Adrenal gland (tissue), 19 donors: ENCODE measurements at places on chromosomes 13 and 19. TPM values are rescaled to one million over a fixed set of nuclear protein-coding genes. Genes with fewer than 3 reads are reported as not detected.

KCNC3 gene
- total RNA-seq: 2.5 TPM

DNA sequence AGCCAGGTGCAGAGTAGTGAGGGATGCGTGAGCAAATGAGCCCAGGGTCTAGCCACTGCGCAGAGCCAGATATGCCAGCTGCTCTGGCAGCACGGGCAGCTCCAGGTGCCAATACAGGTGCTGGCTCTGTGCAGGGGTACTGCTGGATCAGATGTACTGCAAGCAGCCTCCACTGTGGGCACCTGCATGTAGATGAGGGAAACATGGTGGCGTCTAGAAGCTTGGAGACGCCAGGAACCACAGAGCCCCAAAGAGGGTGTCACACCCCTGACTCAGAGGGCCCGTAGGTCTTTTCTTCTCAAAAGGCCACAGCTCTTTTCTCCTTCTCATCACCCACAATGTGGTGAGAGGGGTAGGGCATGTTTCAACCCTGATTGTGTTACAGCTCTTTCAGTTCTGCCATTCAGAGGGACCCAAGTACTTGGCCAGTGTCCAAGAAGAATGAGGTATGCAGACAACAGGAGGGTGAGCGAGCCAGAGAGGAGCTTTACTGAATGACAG, 244.4 kb upstream of the SLITRK1 start:
- H3K36me3 ChIP-seq: no peaks in the 10 kb centered on the region
- no peaks in the 10 kb centered on the region for H3K4me1 ChIP-seq
- no peaks in the 10 kb centered on the region for H3K27me3 ChIP-seq
- no peak overlapping the region for H3K27ac ChIP-seq

ZNF581 gene
- 29.4 TPM for total RNA-seq

EDDM13 gene
- not detected for total RNA-seq

GRCh38 chr13:80214521-80214991, 126.4 kb downstream of the SPRY2 start:
- H3K4me1 ChIP-seq: no peaks in the 10 kb centered on the region
- no peak for DNase-seq
- no peaks in the 10 kb centered on the region for H3K27me3 ChIP-seq
- H3K4me3 ChIP-seq: no peak overlapping the region

DNA sequence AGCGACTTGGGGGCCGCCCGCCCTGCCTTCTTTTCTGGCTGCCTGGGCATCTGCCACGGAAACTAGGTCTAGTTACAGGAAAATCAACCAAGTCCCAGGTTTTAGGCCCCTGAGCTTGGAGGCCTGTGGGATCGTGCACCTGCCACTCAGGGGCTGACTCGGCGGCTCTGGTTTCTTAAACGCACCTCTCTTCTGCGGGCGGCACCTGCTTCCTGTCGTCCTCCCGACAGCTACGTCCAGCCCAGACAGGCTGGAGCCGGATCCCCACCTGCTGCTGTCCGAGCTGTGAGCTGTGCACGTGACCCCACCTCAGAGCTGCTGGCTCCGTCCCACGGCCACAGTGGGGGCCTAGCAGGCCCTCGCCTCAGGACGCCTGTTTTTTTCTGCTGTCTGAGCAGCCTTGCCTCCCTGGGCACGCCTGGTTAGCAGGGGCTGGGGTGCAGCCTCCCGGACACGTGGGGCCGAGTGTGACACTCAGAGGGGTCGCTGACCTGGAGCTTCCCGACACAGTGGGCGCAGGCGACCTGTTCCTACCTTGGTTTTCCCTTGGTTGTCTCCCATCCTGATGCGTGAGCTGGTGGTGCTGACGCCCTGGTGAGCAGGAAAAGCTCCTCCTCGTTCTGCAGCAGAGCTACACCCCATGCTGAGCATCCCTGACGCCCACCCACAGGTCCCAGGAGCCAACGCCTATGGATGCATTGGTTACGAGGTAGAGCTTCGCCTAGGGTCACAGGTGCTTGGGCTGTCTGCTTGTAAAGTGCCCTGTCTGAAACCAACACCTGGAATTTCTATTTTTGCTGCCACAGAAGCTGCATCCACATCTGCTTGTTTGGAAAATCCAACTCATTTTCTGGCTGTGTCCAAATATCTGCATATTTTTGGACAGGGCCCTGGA, 17.5 kb downstream of the TMEM255B start:
- H3K27me3 ChIP-seq: peaks cover 15% of the 10 kb centered on the region
- no peaks in the 10 kb centered on the region for H3K36me3 ChIP-seq
- no peak for DNase-seq

DNA sequence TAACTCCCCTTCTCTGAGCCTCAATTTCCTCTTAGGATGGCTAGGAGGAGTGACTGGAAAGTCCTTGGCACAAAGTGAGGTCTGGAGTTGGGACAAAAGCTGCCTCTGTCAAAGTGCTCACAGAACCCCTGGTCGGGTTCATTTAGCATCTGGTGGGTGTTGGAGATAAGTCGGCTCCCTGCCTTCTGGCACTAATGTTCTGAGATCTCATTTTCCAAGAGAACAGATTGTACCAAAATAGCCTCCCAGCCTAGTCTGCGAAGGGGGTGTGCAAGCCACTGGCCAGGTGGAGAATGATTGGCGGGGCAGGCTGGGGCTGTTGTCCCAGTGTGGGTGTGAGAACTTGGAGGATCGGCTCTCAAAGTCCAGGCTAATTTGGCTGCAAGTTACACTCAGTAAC, 20.7 kb upstream of the NWD1 start:
- no peak overlapping the region for H3K27ac ChIP-seq
- no peaks in the 10 kb centered on the region for H3K27me3 ChIP-seq
- H3K4me1 ChIP-seq: no peaks in the 10 kb centered on the region
- no peak overlapping the region for H3K4me3 ChIP-seq
- no peaks in the 10 kb centered on the region for H3K36me3 ChIP-seq

GRCh38 chr13:75986818-75987217, 350.7 kb downstream of the LMO7 start:
- DNase-seq: no peak
- no peaks in the 10 kb centered on the region for H3K4me1 ChIP-seq
- H3K36me3 ChIP-seq: no peaks in the 10 kb centered on the region
- H3K27me3 ChIP-seq: no peaks in the 10 kb centered on the region
- H3K4me3 ChIP-seq: no peak overlapping the region

EFNB2 gene
- total RNA-seq: 11.3 TPM

GRCh38 chr13:28319528-28319927, 175.4 kb downstream of the FLT1 start:
- no peak overlapping the region for H3K4me3 ChIP-seq
- DNase-seq: no peak
- no peaks in the 10 kb centered on the region for H3K27me3 ChIP-seq
- no peaks in the 10 kb centered on the region for H3K4me1 ChIP-seq

GRCh38 chr13:48505597-48506091, 27.2 kb downstream of the RCBTB2 start:
- H3K27me3 ChIP-seq: no peaks in the 10 kb centered on the region
- H3K4me3 ChIP-seq: no peak overlapping the region
- no peaks in the 10 kb centered on the region for H3K36me3 ChIP-seq
- H3K4me1 ChIP-seq: no peaks in the 10 kb centered on the region

DNA sequence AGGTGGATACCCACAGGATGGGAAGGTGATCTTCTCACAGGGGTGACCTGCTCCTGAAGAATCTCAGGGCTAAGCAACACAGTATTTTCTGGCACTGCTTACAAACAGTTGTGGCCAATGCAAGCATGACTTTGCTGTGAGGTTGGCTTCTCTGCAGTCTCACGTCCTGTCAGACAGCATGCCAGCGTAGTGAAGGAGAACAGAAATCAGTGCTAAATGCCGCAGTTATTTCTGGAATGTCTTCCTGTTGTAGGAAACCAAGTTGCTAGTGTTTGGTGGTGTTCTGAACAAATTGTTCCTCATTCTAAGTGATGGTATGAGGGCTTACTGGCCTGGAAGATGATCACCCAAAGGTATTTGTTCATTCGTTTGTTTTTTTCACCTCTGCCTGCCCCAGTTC, 320.1 kb downstream of the MTUS2 start:
- no peaks in the 10 kb centered on the region for H3K27me3 ChIP-seq
- no peaks in the 10 kb centered on the region for H3K4me1 ChIP-seq
- no peaks in the 10 kb centered on the region for H3K36me3 ChIP-seq
- no peak overlapping the region for H3K27ac ChIP-seq
- no peak for DNase-seq

DNA sequence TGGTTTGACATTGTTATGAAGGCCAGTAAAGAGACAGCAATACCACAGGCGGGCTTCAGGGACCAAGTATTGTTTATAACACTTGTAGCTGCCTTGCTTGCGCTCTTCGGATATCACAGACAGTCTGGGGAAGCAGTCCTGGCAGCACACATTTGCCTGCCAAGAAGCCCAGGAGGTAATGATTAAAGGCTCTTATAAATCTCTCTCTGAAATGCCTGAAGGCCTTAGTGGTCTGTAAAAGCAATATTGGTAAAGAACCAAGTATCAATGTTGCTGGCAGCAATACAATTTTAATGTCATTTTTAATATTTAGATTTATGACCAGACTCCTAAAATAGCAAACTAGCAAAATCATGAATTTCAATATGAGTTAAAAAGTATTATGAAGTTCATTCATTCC, 1312.4 kb downstream of the PCDH9 start:
- no peak overlapping the region for H3K4me3 ChIP-seq
- H3K36me3 ChIP-seq: no peaks in the 10 kb centered on the region
- H3K4me1 ChIP-seq: no peaks in the 10 kb centered on the region

DNA sequence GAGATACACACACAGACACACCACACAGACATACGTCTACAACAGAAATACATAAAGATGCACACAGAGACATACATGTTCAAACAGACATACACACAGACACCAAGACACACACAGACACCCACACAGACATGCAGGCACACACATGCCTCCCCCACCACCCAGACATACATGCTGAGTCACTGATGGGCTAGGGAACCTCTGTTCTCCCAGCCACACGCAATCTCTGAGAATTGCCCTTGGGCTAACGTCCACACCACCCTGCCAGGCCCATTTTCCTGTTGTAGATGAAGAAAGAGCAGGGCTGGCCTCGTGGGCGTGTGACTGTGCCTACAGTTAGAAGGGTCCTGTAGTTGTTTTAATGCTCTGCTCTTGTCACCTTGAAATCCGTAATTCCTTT, 261.9 kb downstream of the KCNRG start:
- H3K27me3 ChIP-seq: no peaks in the 10 kb centered on the region
- H3K27ac ChIP-seq: no peak overlapping the region
- DNase-seq: no peak
- H3K36me3 ChIP-seq: no peaks in the 10 kb centered on the region

- no peak overlapping the region for H3K4me3 ChIP-seq
- H3K4me1 ChIP-seq: no peaks in the 10 kb centered on the region
- H3K27me3 ChIP-seq: no peaks in the 10 kb centered on the region
- no peak for DNase-seq
- no peak overlapping the region for H3K27ac ChIP-seq
These were observed 136.9 kb upstream of the SPRY2 start for GRCh38 chr13:80477661-80478443.

DNA sequence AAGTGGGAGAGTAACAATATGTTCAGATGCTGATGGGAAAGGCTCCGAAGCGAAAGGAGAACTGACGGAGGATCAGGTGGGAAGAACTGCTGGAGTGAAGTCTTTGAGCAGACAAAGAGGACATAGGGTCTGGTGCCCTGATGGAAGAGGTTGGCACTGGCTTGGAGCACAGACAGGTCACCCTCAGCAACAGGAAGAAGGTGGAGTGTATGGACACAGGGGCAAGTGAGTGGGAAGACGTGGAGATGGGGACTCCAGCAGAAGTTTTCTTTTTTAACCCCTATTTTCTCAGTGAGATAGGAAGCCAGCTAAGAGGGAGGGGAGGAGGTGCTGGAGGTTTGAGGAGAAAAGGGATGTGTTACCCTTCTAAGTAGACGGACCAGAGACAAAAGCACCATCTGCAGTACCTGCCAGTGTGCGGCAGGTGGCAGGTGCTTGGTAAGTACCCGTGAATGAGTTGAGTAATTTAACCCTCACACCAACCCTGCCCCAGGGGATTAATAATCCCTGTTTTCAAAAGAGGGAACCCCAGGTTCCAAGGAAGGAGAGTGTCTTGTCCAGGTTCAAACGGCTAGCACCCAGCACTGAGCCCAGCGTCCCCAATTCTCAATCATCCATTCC, 11.2 kb downstream of the HAS1 start:
- no peaks in the 10 kb centered on the region for H3K36me3 ChIP-seq
- H3K27ac ChIP-seq: no peak overlapping the region
- H3K4me3 ChIP-seq: no peak overlapping the region
- H3K27me3 ChIP-seq: no peaks in the 10 kb centered on the region
- no peak for DNase-seq

DNA sequence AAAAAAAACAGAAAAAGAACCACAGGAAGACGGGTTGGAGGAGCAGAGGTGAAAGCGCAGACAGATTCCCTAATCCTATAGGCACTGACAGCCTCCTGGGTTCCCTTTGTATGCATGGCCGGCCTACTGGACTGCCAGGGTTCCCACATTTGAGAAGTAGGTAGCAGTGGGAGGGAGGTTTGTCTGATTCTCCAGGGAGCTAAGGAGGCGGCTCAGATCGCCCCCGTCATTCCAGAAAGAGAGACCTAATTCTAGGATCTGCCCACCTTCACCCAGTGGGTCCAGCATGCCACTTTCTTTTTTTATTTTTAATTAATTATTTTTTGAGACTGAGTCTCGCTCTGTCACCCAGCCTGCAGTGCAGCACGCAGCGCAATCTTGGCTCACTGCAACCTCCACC, 9.7 kb upstream of the CCL25 start:
- peaks cover 7% of the 10 kb centered on the region for H3K27me3 ChIP-seq
- no peak overlapping the region for H3K27ac ChIP-seq
- no peaks in the 10 kb centered on the region for H3K4me1 ChIP-seq
- no peak for DNase-seq

TTC9B gene
- 2.6 TPM for total RNA-seq

DNA sequence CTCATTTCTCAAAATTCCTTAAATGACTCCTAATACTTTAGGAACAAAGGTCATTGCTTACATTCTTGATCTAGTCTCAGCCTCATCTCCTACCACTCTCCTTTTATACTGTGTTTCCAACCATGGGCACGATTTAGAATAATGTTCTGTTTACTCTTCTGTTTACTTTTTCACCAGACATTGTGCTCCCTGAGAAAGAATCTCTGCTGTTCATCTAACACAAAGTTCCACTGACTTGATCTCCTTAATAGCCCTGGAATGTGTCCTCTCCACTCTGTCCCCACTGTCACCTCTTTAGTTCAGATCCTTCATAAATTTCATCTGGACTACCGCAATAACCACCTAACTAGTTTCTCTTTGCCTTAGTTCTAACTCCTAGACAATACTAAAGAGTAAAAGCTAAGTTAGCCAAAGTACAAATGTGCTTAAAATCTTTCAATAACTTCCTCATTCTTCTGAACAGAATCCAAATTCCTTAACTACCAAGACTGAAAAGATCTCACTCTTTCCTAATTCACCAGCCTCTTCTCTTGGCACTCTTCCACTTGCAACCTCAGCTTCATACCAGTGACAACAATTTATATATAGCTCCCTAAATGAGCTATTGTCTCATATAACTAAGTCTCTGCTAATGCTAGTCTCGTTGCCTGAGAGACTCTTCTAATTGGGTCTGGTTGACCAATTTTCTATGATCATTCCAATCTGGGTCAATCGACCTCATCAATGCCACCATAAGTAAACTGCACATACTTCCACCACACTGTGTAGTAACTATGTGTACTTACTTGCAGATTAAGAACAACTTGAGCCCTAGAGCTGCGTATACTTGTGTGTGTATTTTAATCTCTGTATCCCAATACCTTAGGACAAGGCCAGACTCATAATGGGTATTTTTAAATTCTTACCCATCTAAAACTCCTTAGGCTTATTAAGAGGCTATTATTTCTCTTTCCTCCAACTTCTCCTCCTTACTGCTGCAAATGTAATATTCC, 179.9 kb downstream of the VWA8 start:
- H3K27ac ChIP-seq: no peak overlapping the region
- H3K27me3 ChIP-seq: no peaks in the 10 kb centered on the region
- no peaks in the 10 kb centered on the region for H3K4me1 ChIP-seq
- DNase-seq: no peak
